Thoracic aorta (tissue), 2 donors: ENCODE measurements at places on chromosomes 2 and 18. TPM values are rescaled to one million over a fixed set of nuclear protein-coding genes. Genes with fewer than 3 reads are reported as not detected.

The SOX11 gene
- total RNA-seq, result not detected

The GREB1 gene
- total RNA-seq, result 2.4 TPM

DNA sequence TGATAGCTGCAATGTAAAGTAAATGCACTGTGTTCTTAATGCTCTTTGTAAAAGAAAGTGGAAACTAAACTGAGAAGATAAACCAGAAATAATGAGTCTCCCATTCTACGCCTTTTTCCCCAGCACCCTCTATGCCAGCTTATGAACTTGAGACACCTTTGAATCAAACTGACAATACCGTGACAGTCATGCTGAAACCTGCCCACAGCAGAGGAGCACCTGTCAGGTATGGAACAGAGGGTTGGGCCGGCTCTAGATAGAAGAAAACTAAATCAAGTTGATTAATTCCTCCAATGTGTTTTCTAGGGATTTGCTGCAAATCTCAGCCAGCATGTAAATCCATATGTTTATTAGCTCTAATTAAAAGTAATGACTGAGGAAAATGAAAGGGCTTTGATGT lies 520.6 kb upstream of the RAB12 start:
- no peak for DNase-seq

The SDC1 gene
- 9.6 TPM for total RNA-seq

- DNase-seq, result no peak
Observed at GRCh38 chr18:50080932-50081560, 113.9 kb downstream of the MYO5B start.

The NAT8 gene
- total RNA-seq, result not detected

The SIGLEC15 gene
- total RNA-seq, result 0.49 TPM

DNA sequence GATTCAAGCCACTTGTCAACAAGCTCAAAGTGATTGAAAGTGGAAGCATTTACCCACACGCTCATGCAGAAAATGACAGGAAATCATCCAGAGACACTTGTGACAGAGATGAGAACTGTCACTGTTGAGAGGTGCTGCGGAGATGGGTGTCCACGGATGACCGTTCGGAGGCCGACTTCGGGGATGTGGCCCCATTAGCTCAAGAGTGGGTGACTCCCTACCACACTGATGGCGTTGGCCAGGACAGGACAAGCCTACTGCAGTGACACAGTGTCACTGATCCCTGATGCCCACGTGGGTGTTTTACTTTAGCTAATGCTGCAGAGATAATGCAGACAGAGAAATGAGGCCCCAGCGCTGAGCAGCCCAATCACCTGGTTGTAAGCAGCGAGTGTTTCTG lies 81.5 kb upstream of the YWHAQ start:
- DNase-seq, result no peak

The NOSTRIN gene
- total RNA-seq, result 5.3 TPM

The TEX44 gene
- not detected for total RNA-seq
